ENCODE measurements at places on chromosomes 11 and 22.
A peak's percentile ranks its signal among the peaks of the same experiment; 100 is the strongest.

DNA sequence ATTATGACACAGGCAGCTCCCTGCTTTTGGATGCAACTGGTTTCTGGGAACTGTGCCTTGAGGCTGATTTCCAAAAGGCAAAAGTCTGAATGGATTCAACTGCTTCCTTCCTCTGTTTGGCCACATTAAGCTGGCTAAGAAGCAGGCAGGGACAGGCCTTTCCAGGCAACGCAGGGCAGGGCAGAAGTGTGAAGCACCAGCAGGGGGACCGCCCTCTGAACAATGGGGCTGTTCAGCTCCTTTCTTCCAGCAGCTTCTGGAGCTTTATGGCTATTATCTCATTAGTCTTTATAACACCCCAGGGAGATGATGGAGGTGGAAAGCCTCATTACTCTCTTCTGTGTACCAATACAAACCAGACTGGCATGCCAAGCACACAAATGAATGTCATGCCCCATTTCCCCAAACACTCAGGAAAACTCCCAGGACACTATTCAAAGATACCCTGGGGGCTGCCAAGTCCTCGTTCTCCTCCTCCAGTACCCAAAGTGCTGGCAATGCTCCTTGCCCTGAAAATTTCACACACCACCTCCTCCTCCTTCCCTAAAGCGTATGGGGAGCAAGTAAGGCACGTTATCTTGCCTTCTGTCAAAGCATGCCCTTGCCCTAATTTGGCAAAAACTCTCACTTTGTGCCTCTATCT is 21.3 kb downstream of the MORC2 start:
- DNase-seq, result no peak

- DNase-seq, result no peak
Measured at GRCh38 chr11:12167061-12168000, 56.9 kb downstream of the MICAL2 start.

DNA sequence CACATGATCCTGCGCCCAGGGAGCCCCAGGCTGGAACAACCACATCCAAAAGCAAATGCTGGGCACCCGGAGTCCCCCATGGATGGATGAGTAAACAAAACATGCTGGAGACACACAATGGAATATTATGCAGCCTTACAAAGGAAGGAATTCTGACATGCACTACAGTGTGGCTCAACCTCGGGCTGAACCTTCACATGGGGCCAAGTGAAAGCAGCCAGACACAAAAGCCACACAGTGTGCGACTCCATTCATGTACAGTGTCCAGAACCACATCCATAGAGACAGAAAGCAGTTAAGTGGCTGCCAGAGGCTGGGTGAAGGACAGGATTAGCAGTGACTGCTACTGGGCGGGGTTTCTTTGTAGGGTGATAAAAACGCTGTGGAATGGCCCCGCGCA is 10.1 kb downstream of the POLR3H start:
- DNase-seq, result no peak

DNA sequence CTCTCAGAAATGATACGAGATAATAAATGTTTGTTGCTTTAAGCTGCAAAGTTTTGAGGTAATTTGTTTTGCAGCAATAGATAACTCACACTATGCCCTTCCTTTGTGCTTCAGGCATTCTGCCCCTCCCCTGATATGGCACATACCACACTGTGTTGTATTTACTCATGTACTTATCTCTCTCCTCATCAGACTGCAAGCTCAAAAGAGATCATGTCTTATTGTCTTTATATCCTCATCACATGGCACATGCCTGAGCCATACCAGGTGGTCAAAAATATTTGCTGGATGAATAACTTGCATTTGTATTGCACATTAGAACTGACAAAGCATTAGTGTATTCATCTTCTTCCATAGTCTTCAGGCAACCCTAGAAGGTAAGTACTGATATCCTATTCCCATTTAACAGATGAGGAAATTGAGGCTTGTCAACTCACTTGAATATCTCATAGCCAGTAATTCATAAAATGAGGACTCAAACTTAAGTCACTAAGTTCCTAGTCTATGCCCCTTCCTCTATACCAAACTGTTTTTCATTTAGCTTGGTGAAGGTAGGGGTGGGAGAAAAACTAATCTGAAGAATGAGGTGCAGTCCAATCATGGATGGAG is 83.9 kb upstream of the EED start:
- no peak for DNase-seq

GRCh38 chr22:37484480-37485394 is 1.4 kb downstream of the MFNG start:
- peak; percentile 46 for DNase-seq

- DNase-seq, result no peak
Measured at GRCh38 chr11:44797886-44798606, 71.3 kb downstream of the TSPAN18 start.

DNA sequence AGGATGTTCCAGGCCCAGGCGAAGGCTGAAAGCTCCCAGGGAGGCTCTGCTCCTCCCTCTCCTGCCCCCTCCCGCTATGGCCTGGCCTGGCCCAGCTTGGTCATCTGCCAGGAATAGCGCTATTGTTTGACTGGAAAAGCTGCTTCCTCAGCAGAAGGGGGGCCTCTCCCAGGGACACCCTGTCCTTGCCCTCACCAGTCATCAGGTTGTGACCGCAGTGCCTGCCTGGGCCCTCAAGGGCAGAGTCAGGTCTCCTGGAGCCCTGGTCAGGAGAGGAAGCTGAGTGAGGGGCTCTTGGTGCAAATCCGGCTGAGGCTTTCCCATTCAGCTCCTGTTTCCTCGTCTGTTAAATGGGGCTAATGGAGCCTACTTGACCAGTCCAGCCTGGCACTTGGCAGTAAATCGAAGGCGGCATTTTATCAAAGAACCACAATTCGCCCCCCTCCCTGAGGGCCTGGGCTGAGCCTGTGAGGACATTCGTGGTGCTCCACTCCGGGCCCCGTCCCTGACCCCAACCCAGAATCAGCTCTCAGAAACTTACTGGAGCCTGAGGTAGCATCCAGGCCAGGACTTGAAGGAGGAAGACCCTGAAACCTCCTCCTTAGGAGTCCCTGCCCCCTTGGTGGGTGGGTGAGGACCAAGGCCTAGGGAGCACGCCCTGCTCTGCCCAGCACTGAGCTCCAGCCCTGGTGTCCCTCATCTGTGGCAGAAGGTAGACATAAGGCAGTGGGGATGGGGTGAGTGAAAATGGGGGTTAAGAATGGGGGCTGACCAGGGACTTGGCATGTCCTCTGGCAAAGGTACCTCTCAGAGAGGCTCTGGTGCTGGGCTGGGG is 2.0 kb upstream of the CASTOR1 start:
- DNase-seq, result no peak

DNA sequence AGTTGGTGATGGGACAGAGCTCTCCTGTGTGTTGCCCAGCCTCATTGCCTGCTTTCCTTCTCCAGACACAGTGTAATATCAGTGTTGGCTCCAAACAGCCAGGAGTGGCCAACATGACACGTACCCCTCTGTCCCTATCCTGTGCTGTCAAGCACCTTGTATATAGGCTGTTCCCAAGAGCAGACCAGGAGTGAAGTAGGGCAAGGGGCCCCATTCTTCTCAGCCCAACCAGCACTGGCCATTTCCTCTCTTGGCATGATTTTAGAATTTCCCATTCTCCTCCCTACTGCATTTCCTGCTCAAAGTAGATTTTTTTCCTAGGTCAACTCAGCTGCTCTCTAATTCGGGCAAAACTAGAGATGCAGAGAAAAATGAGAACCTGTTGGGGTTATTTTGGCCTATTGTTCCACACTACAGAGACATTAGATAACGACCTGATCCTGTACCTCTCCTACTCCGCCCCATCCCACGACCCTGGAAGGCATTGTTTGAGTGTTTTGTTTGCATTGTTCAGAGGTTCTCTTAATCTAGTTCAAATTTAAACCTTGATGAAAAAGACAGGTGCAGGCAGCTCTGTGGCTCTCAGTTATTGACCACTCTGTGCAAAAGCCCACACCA is 95.6 kb downstream of the RASSF10 start:
- DNase-seq, result no peak

DNA sequence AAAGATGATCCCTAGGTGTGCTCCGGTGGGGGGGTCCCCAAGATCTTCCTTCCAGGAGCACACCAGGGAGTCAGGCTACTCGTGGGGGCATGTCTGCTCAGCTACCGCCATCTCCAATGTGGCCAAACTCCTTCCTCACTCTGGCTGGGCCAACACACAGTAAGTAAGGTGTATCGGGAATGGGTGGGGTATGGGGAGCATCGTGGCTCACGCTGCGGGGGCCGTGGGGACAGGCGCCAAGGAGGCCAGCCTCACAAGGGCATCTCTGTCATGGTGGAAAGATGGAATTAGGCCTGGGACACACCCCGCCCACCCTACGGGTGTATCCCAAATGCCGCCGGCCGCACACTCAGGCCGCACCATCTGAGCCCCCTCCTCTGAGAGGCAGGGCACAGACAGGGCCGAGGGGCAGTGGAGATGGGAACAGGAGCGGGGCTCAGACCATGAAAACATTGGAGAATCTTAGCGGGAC is 8.3 kb downstream of the IGF2 start:
- DNase-seq, result no peak

DNA sequence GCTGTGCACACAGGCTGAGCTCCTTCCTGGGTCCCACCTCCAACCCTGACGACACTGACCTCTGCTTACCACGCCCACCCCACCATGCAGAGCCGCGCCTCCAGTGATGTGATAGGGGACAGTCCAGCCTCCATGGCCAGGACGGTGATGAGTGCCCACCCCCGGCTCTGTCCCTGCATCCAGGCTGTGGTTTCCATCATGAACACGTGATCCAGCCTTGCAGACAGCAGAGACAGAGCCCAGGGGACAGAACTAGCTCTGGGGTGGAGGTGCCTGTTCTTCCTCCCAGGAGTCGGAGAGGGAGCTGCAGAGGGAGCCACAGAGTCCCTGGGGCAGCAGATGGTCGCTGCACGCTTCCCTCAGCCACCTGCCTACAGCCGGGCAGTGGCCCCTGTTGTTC is 42.6 kb upstream of the IGSF9B start:
- DNase-seq, result no peak

- no peak for DNase-seq
Measured at GRCh38 chr11:3006505-3007260, 14.6 kb upstream of the NAP1L4 start.

- no peak for DNase-seq
Measured at GRCh38 chr11:36500315-36500721, 9.8 kb downstream of the TRAF6 start.

- peak; percentile 44 for DNase-seq
Measured at GRCh38 chr22:37486224-37486845, at the start of gene MFNG. MFNG (minus strand) TSS chr22:37486384; CDS start chr22:37486177, 207 bp downstream.

DNA sequence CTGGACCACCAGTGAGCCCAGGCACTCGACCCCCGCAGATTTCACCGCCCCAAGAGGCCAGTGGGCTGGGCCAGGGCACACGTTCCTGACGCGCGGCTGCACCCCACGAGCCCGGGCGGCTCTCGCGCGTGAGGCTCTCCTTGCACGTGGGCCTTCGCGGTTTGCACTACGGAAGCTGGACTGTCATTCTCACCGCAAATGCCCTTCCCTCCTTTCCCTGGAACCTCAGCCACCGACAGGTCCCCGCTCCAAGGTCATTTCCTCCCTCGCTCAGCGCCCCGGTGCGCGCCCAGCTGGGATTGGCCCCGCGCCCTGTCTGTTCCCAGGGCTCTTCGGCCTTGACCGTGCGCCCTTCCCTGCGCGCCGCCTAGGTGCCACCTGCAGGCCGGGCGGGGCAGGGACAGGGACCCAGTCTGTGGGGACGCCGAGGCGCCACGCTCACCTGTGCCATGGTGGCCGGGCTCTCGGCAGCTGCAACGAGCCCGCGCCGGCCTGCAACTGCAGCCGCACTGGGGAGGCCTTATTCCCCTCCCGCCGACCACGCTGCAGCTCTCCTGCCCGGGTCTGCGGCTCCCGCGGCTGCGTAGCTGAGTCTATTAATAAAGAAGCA is 2.1 kb upstream of the CPT1A start:
- DNase-seq, result peak; percentile 47

DNA sequence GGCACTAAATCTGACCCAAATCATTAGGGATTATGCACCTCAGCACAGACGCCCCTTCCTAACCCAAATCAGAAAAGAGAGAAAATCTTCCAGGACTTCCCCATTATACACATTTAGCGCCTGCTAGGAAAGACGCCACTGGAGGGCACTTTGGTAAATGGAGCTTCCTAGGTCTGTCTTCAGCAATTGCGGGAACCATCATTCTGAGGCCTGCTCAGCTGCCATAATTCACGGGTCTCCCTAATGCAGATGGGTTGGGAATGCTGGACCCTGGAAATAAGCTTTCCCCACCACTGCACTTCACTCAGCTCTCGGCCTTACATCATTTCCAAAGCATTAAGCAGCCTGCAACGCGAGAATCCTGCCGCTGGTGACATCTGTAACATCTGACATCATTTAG is 86.2 kb upstream of the OPCML start:
- no peak for DNase-seq

DNA sequence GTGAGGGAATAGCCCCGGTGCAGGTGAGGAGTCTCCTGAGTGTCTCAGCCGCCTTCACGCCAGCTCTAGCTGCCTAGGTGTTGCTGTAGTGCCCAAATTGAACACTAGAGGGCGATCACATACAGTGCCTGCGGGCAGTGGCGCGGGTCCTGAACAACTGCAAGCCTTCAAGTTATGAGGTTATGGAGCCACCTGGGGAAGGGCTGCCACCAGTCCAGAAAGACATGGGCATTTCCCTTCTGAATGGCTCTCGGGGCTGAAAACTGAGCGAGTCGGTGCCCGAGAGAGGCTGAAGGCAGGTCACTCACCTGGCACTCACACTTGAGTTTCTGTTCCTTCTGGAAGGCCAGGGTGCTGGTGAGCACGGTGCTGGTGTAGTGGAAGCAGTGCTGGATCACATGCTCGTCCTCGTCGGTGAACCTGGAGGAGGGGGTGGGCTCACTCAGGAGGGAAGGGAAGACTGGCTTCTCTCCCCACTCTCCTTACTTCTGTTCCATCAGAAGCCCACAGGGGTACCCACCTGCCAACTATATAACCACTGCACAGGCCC is 88.4 kb downstream of the PDE2A start:
- peak; percentile 18 for DNase-seq

GRCh38 chr11:42713279-42713678 is 598.5 kb upstream of the API5 start:
- DNase-seq, result no peak
